Fibroblast of skin of scalp (primary cell): ENCODE measurements at places on chromosomes 7 and 10.

- DNase-seq = no peak
Observed at GRCh38 chr10:105352827-105353226, 711.7 kb downstream of the SORCS3 start.

- no peak for DNase-seq
Observed at GRCh38 chr10:35542303-35542702, 62.8 kb upstream of the GJD4 start.

- DNase-seq = peak; percentile 33
Observed at GRCh38 chr7:74164985-74165456, 9.1 kb upstream of the EIF4H start.

DNA sequence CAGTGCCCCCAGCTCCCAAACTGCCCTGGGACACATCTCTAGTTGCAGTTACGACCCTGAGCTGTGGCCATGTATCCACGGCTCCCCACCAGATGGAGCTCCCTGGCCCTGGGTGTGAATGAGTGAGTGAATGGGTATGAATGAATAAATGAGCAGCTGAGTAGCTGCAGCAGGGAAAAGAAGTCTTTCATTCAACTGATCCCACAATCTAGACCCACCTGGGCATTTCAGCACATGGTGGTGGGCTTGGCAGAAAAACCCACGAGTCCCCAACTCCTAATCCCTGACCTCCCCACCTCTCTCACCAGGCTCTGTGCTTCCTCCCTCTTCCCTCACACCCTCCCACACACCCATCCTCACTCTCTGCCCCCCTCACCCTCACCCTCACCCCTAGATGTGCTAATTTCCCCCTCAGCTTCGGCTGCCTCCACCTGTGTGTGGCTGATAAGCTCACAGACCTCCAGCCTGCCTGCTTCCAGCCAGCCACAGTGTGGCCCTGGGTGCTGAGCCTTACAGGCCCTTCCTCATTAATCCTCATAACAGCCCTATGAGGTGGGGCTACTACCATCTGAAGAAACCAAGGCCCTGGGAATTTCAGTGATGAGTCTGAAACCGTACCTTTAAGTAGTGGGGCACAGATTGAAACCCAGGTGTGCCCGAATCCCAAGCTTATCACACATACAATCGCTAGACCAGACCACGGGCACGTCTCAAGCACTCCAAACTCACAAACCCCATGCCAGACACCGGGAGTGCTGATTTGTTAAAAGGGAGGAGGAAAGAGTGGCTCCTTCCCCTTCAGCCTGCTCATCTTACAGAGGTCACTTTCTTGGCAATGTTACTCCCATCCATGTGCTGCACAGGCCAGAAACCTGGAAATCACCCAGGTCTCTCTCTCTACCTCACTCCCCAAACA, 2.2 kb upstream of the ATP6V1F start:
- peak; percentile 31 for DNase-seq

- DNase-seq = no peak
Observed at GRCh38 chr7:32088451-32088881, 18.3 kb upstream of the PDE1C start.

DNA sequence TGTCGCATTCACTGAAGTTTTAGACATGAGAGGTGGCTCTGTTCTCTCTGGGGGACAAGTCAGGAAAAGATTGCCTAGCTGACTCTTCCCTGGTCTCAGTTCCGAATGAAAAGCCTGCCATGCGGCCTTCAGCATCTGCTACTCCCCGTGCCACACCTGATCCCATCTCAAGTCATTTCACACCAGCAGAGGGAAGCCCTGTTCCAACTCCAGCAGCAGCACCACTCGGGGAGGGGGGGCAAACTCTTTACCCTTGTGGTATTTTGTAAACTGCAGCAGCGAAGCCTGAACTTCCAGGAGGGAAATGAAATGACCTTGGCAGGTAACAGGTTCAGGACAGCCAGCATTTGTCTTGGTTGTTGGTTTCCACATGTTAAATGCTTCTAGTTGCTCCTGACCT, 13.8 kb downstream of the LRRC4 start:
- DNase-seq = no peak

DNA sequence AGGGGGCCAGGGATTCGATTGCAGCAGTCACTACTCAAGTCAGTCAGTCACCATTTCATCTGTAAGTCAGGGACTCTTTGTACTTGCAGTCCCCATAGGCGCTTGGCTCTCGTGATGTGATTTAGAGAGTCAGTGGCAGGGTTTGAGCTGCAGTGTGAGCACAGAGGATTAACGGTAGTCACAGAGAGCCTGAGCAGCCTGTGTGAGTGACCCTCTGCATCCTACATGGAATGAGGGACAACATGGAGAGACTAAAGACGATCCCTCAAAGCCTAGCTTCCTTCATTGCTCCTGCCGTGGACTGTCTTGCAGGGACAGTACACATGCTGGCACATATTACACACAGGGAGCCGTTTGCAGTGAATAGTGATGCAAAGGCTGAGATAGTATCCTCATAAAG, 56.3 kb downstream of the PRPF18 start:
- no peak for DNase-seq

- peak; percentile 75 for DNase-seq
Observed at GRCh38 chr10:110357252-110357780, 52.6 kb upstream of the SMNDC1 start.

- DNase-seq = peak; percentile 19
Observed at GRCh38 chr10:63123727-63124362, 9.3 kb upstream of the NRBF2 start.

DNA sequence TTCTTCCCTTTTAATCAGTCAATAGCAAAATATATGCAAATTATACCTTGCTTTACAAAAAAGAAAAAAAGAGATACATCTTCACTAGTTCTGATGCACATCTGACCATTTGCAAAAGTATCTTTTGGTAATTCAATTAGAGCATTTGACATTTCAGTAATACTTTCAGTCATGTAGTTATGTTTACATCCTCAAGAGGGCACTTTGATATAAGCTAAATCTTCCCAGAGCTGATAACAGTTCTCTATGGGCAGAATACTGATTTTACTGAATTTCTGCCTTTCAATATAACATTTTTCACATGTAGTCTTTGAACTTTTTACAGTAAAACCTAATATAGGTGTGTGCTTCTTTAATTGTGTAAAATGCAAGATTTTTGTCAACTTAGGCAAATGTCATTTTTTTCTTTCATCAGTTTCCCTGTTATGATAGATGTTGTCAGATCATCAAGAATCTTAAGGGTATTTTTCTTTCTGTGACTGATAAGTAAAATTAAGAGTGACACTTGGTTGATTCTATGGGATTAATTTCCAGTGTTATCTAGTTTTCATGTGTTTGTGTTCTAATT, 703.5 kb upstream of the SEMA3D start:
- DNase-seq = peak; percentile 38

DNA sequence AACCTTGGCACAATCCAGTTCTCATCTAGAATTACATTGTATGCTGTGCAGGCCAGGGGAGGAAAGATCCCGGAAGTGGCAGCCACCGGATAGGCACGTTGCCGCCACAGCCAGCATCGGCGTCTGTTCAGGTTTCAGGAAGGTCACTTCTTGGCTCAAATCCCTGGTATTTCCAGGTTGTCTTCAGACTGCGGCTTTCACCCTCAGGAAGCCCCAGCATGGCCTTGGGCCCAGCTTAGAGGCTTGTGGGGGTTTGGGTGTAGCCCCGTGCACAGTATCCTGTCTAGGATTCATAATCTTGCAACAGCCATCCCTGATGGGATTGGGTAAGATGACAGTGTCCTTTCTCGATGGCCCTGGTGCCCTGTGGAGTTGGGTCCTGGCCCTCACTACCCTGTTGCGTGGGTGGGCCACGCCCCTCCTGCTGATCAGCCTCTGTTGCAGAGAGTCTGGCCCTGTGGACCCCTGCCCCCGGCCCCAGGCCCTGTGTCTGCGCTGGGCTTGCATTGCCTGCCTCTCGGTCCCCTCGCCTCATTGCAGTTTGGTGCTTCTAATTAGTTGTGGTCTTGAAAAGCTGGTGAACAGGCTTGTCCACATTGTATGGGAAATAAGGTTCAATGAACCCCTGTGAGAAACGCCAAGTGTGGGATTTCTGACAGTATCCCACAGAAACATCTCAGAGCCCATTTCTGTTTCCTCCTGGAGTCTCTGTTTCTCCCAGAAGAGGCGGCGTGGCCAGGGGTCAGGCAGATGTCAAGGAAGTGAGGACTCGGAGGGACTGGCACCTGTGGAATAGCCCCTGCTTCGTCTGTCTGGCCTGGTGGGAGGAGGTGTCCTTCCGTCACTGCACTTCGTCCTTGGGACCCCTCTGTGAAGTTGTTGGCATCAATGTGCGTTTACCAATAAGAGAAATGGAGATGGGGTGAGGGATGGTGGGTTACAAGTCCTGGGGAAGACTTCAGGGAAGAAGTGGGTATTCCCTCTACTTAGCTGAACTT, 77.5 kb downstream of the MGMT start:
- DNase-seq = no peak

GRCh38 chr10:43209074-43209455, 57.8 kb downstream of the RASGEF1A start:
- no peak for DNase-seq

DNA sequence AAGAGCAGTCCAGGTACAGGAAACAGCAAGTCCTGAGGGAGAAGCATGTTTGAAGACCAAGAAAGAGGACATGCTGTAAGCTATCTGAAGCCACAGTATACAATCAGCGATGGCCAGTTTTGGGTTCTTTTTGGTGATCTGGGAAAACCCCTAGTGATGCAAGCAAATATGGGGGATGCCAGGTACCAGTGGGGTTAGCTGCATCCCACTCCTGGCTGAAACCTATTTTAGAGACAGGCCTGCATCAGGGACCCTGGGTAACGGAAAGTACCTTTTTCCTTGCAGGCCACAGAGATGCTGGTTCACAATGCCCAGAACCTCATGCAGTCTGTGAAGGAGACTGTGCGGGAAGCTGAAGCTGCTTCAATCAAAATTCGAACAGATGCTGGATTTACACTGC, 32.9 kb downstream of the AP3M1 start:
- DNase-seq = no peak

DNA sequence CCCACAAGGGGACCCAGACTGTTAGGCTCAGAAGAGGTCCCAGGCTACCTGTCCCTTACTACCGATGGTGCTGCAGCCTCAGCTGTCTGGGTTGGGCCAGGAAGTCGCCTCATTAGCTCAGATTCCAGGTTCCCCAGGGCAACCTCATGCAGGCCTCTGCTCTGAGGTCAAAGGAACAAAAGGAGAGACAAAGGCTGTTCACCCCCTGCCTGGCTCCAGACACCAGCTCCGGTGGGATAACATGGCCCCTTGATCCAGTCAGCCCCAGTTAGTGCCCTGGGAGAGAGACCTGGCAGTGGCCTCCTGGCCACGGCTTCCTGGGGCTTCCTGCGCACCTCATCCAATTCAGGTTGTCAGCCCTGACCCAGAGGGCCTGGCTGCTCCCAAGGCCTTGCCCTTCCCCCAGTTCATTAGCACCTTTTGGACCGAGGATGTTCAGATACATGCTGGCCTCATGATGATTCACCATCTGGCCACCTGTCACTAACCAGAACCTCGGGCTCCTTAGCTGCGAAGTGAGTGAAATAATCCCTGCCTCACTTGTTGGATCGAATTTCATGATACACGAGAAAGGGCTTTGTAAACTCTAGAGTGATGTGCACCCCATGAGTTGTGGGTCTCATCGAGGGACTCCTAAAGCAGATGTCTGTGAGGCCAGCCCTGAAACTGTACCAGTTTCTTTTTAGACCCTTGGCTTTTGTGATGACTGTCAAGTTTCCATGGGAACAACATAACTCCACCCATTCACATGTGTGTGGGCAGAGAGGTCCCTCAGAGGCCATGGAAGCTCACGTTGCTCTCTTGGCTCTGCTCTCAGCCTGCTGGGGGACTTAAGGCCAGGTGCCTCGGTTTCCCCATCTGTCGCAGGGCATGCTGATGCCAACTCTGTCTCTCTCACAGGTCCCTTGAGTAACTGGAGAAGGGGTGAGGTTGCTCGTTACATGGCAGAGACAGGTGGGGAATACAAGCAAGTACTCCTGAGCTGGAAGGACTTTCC, 79.5 kb upstream of the PCBD1 start:
- no peak for DNase-seq

- DNase-seq = no peak
Observed at GRCh38 chr7:149422914-149423301, 38.0 kb downstream of the ZNF777 start.

DNA sequence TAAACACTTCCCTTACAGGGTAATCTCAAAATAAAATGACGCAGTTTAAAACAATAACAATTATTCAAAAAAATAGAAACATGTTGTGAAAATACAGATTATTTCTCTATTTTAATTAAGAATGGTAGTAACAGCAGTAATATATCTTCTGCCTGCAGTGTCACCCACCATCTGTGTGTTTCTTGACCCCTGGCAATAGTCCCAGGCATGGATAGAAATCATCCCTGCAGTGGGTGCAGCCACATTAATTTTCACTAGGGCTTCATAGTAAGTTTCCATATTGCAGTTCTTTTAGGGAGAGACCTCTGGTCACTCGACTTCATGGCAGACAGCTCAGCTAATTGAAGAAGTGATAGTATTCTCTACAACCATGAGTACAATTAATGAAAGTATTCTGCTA, 470.1 kb upstream of the TEX47 start:
- DNase-seq = no peak

DNA sequence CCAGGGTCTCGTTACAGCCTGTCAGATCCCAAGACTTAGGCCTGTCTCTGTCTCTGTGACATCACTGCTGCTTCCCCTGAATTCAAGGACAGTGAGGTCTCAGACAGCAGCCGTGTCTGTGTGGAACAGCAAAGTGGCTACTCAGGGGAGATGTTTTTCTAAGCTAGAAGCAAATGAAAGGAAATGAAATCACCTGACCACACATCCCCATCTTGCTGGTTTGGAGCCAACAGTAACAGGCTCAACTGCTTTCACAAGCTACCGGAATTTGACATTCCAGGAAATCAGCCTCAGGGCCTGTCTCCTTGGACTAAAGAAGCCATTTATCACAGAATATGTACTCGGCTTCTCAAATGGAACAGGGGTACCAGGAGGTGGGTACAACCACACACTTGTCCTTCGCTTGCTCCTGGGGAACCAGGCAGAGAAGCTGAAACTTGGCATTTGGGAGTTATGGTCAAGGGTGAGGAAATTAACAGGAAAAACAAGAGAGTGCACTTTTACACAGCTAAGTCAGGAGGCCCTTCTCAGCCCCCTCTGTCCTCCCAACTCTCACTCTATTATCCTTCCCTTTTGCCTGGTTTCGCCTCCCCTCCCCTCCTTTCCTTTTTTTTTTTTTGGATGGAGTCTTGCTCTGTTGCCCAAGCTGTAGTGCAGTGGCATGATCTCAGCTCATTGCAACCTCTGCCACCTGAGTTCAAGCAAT, 73.2 kb downstream of the SPDYE5 start:
- peak; percentile 91 for DNase-seq

DNA sequence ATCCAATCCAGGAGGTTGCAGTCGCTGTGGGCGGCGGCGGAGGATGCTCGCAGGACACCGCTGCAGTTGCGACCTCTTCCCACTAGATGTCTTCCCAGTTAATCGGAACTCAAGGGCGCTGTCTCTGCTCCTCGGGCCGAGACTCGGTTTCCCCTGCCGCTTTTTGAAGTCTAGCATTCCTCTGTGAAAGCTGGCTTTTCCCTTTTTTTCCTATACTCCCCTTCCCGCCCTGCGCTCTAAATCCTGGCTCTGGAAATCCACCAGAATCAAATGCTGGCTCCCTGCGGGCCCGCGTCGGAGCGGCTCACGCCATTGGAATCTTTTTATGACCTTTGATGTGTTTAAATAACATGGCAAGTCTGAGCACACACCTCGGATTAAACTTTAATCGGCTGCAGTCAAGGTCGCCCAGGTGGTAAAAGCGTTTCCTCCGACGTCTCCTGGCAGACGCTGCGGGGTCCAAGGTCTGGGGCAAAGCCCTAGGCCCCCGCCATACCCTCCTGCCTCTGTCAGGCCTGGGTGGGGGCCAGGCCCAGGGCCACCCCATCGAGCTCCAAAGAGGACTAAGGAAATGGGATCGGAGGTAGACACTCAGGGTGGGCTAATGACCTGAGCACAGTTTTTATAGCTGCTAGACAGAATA, 10.7 kb upstream of the HOXA13 start:
- peak; percentile 19 for DNase-seq

- no peak for DNase-seq
Observed at GRCh38 chr7:127239814-127240213, 12.9 kb downstream of the GRM8 start.
